ENCODE measurements at places on chromosomes 7 and 10. TPM values are rescaled to one million over a fixed set of nuclear protein-coding genes. Genes with fewer than 3 reads are reported as not detected.

DNA sequence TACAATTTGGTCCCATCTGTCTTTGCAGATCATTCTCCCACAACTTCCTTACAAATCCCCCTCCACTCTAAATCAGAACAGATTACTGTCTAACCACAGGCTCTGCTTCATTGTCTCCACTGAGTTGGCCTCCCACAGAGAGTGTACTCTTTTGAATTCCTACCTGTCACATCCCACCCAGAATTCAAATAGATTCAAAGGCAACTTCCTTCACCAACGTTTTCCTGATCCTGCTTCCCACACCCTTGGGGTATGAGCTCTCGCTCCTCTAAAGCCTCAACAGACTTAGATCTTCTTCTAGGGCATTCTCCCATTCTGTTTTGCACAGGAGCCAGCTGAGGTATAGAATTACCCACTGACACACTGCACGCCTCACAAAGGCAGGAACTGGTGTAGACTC lies 197.8 kb upstream of the CDCA7L start:
- peaks cover 27% of the 10 kb centered on the region for H3K4me1 ChIP-seq
- no peak overlapping the region for H3K4me3 ChIP-seq
- H3K36me3 ChIP-seq = peaks cover 89% of the 10 kb centered on the region
- no peak overlapping the region for H3K27ac ChIP-seq
- DNase-seq = no peak

GHRHR gene
- not detected for total RNA-seq

DNA sequence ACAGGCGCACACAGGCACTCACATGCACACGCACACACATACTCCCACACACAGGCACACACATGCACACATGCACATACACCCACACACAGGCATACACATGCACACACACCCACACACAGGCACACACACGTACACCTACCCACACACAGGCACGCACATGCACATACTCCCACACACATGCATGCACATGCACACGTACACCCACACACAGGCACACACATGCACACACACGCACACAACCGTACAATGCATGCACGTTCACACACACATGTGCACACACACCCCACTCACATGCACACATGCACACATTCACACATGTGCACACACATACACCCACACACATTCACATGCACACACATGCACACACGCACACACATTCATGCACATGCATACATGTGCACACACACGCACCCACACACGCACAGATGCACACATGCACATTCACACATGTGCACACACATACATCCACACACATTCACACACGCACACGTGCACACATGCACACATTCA lies 59.3 kb downstream of the MKI67 start:
- H3K36me3 ChIP-seq = peaks cover 76% of the 10 kb centered on the region
- DNase-seq = peak; percentile 39
- H3K4me3 ChIP-seq = no peak overlapping the region
- no peaks in the 10 kb centered on the region for H3K27me3 ChIP-seq

- H3K4me1 ChIP-seq = peaks cover 25% of the 10 kb centered on the region
- H3K27ac ChIP-seq = no peak overlapping the region
- no peaks in the 10 kb centered on the region for H3K36me3 ChIP-seq
- no peaks in the 10 kb centered on the region for H3K27me3 ChIP-seq
Measured at GRCh38 chr10:35215107-35215506, 88.5 kb downstream of the CREM start.

- DNase-seq = no peak
- no peaks in the 10 kb centered on the region for H3K36me3 ChIP-seq
- H3K27me3 ChIP-seq = peaks cover 17% of the 10 kb centered on the region
- H3K4me1 ChIP-seq = peaks cover 16% of the 10 kb centered on the region
Measured at GRCh38 chr7:98868450-98868849, 1.4 kb downstream of the TMEM130 start.

- no peak overlapping the region for H3K4me3 ChIP-seq
- no peaks in the 10 kb centered on the region for H3K27me3 ChIP-seq
- no peak overlapping the region for H3K27ac ChIP-seq
Measured at GRCh38 chr7:77157446-77157845, 35.0 kb downstream of the CCDC146 start.

PNLIPRP3 gene
- total RNA-seq = 0.20 TPM

STEAP2 gene
- 11.5 TPM for total RNA-seq

SGPL1 gene
- 38.3 TPM for total RNA-seq

- DNase-seq = no peak
- H3K27ac ChIP-seq = peak overlapping the region; percentile 3
- H3K27me3 ChIP-seq = no peaks in the 10 kb centered on the region
- no peaks in the 10 kb centered on the region for H3K4me1 ChIP-seq
- peaks cover 4% of the 10 kb centered on the region for H3K36me3 ChIP-seq
- H3K4me3 ChIP-seq = no peak overlapping the region
Measured at GRCh38 chr10:373526-374309, 238.5 kb downstream of the ZMYND11 start.

DNA sequence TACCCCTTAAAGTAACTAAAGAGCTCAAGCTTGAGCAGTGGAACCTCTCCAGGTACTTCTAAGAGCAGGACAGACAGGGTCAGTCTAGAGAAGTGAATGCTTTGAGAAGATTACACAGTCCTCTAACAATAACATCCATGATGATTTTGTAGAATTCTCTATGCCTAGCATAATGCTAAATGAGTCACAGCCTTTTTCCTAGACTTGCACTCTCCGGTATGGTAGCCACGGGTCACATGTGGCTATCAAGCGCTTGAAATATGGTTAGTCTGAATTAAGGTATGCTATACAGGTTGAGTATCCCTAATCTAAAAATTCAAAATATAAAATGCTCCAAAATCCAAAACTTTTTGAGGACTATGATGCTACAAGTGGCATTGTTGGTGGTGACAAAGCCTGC lies 166.6 kb upstream of the MKLN1 start:
- H3K27me3 ChIP-seq = no peaks in the 10 kb centered on the region
- H3K4me1 ChIP-seq = peaks cover 6% of the 10 kb centered on the region
- no peaks in the 10 kb centered on the region for H3K36me3 ChIP-seq

HMX3 gene
- not detected for total RNA-seq

- no peaks in the 10 kb centered on the region for H3K36me3 ChIP-seq
- H3K27ac ChIP-seq = no peak overlapping the region
- no peak for DNase-seq
- H3K27me3 ChIP-seq = no peaks in the 10 kb centered on the region
Measured at GRCh38 chr7:43057141-43057540, 55.3 kb upstream of the HECW1 start.

Measured in upper lobe of right lung (tissue), 1 donor.